NCI-H2081 (cell line): ENCODE measurements at places on chromosomes 3 and 15.

- no peak for DNase-seq
Measured at GRCh38 chr15:40468898-40469331, 1.9 kb upstream of the CHST14 start.

DNA sequence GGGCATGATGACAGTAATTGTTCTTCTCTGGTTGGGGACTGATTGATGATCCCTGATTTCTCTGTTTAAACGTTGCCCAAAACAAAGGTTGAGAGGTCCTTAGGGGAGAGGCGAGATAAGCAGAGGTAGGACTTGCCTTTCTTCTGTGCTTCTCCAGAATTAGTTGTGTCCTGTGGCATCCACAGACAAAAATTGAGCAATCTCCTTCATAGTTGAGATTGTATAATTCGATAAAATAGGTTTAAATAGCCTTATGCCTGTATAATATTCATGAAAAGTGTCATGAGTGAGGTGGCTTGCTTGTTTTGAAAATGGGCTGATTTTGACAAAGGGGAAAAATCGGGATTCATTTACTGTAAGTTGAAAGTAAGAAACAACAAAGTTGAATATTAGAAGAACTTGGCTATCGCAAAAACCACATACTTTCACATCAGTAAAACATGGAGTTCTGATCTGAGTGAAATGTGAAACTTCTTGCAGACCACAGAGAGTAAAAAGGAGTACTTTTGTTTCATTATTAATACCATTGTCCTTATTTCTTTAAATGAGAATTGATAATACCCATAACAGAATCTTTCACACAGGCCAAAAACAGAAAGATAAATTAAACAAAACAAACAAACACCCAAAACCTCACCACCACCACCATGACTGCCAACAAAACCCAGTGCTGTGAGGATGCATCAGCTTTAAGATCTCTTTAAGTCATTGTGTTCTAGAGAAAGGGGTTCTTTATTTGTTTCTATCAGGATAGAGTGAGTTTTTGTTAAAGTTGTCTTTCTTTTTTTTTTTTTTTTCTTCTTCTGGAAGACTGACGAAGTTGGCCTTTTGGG is 155.7 kb downstream of the LPP start:
- no peak for DNase-seq

GRCh38 chr15:76293361-76293760 is 17.9 kb downstream of the ETFA start:
- no peak for DNase-seq

GRCh38 chr3:153001210-153002078 is 160.6 kb upstream of the RAP2B start:
- DNase-seq: no peak

GRCh38 chr15:94403331-94403730 is 172.0 kb downstream of the MCTP2 start:
- DNase-seq: no peak

- DNase-seq: no peak
Measured at GRCh38 chr3:117145677-117146076, 436.1 kb downstream of the TUSC7 start.

GRCh38 chr15:47744496-47744895 is 27.2 kb downstream of the SEMA6D start:
- no peak for DNase-seq

DNA sequence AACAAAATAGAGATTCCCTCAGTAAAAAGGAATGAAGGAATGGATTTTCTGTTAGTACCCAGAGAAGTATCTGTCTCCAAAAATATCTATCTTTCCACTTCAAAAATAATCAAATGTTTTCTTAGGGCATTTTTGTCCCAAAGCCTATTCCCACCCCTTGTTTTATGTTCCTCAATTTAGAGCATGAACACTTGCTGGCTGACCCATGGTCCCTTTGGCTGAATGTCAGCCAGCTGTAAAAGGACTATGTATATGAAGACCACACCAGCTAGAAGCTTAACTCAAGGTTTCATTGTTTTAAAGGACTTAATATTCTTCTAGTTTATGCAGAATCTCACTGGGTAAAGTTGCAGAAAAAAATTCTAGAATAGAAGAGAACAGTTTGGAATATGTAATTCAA is 931.2 kb downstream of the MCTP2 start:
- DNase-seq: no peak

GRCh38 chr3:25125201-25125600 is 302.9 kb upstream of the RARB start:
- DNase-seq: no peak

DNA sequence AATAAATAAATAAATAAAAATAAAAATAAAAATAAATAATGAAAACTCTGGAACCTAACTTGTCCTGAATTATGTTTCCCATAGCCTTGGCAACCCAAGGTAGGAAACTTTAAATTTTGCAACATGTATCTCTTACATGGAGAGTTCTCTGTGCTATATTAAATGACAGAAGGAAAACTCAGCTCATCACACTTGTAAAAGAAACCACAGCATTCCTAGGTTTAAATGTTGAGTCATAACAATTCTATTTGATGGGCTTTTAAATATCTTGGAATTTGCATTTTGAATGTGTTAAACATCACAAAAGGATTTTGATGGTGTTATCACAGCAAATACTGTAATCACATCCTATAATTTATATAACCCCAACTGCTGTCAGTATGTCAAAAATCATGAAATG is 144.2 kb downstream of the LRTM1 start:
- DNase-seq: no peak

DNA sequence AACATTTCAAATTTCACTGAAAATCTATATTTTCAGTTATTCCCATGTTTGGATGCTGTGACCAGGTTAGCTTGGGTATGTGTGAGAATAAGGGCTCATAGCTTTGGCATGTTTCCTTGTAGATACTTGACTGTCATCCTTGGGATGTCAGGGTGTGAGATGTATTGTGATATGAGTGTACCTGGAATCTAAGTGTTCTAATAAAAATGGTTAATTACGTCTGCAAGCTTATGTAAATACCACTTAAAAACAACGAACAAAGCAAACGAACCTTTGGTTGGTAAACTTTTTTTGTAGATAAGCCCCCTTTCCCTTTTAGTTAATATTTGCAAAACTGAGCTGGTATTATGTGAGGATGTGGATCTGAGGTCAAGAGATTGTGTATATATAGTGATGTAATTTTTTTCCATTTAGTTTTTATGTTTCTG is 63.5 kb downstream of the FNDC3B start:
- no peak for DNase-seq

DNA sequence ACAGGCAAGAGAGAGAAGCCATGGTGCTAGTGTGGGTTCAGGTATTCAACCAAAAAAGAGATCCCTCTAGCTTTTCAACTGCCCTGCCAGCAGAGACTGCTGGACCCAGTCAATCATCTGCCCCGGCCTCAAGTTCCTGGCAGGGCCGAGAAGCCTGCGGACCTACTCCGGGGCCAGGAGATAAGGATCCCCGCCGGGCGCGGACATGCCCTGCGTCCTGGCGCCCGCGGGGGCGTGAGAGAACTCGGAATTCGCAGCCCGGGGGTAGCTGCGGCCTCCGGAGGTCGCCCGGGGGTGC is 821 bp upstream of the MAGI1 start:
- DNase-seq: no peak

DNA sequence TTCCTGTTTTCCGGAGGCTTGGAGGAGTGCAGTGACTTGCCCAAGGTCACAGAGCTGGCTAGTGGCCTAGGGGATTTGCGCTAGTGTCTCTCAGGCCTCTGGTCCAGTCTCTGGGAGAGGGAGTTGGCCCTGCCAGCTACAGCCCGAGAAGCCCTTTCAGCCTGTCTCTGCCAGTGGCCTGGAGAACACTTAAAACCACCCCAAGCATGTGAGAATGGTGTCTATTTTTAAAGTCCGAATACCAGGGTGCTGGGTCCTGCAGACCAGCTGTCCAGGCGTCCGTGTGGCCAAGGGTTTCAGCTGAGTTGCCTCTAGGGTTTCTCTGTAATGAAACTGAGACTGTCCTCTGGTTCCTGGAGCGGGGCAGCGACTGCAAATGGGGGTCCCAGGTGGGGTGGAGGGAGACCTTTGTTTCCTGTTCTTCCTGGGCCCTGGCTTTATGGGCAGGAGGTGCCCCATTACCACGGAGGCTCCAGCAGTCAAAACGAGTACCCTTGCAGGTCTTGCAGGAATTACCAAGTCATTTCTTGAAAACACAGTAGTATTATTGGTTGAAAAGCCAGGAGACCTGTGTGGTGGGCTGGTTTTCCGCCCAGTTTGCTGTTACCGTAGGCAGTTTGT is 2.2 kb downstream of the CAND2 start:
- no peak for DNase-seq

DNA sequence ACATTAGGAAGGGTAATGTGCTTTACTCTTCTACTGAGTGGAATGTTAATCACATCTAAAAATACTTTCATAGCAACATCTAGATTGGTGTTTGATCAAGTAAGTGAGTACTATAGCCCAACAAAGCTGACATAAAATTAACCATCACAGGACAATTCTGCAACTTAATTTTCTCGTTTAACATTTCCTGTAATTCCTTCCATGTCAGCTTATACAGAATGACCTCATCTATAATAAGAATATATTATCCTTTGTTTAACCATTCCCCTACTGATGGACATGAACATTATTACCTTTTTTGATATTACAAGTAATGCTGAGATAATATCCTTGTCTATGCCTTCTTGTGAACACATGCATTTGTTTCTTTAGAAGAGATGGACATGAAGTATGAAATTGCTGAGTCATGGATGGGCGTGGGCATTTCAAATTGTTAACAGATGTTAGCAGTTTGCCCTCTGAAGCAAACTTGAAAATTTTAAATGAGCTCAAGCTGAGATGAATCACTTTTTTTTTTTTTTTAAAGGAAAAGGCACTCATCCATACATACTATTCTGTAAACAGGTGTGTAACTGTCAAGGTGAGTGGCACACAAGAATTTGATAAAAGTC is 85.1 kb downstream of the OXNAD1 start:
- no peak for DNase-seq

GRCh38 chr15:43440721-43441281 is 52.2 kb downstream of the TP53BP1 start:
- DNase-seq: peak; percentile 75

DNA sequence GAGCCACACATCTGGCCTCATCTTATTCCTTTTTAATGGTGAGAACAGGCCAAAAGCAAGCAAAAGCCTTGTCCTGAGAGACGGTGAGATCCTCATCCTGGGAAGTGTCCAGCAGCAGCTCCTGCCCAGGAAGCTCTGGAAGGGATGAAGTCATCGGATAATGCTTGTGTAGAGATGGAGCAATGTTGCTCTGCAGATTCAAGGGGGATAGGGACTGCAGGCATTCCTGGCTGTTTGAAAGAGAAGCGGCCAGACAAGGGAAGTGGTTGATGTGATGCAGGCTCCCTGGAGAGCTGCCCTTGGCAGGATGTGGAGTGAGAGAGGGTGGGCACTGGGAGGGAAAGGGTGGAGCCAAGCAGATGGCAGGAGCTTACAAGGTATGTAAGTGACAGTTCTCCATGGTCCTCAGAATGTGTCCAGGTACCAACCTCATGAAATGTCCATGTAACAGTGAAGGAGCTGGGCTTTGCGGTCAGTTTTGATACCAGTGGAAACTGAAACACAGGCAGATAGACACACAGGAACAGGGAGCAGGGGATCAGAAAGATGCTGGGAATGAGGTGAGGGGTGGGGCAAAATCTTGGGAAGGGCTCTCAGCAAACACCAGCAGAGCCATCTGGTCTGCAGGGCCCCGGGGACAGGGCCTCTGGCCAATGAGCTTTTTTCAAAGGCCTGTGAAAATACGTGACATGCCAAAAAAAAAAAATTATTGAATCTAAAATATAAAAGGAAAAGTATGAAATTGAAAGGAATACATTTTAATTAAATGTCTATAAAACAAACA is 32.2 kb upstream of the LACTB start:
- DNase-seq: peak; percentile 27

GRCh38 chr15:47194718-47195117 is 522.6 kb upstream of the SEMA6D start:
- DNase-seq: no peak

- DNase-seq: no peak
Measured at GRCh38 chr3:25586167-25586505, 78.6 kb downstream of the TOP2B start.

DNA sequence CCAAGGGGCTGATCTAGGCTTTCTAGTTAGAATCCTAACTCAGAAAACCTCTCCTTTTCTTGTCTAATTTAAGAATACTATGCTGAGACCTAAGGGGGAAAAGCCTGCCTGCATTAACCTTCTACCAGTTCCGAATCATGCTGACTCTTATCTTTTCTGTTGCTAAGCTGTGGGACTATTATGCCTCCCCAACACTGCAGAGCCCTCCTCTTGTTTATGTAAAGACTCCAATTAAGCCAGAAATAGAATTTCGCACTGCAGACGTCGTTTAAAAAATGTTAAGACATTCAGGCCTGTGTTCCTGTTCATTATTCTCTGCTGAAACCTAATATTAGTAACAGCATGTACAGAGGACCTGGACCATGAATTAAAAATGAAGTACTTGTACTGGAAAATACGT is 310.6 kb upstream of the ATP11B start:
- peak; percentile 48 for DNase-seq

- no peak for DNase-seq
Measured at GRCh38 chr15:52717481-52717880, 38.3 kb upstream of the ATOSA start.

GRCh38 chr3:65004795-65005295 is 317.0 kb upstream of the ADAMTS9 start:
- DNase-seq: no peak

DNA sequence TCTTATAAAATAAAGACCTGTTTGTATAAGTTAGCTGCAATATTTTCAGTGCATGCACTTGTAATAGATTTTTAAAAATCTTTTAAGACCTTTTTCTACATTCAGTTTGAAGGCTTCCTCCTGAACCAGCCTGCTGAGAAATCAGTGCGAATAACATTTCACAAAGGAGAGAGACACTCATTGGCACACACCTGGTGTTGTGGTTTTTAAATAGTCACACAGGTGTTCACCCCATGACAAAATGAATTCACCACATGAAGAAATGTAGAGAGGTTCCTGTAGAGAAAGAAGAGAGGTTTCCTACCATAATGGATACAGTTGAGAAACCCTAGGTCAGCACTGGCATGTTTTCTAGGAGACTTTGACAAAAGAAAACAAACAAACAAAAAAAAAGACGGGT is 237.3 kb downstream of the CNTN6 start:
- no peak for DNase-seq

GRCh38 chr3:55720614-55721013 is 233.5 kb upstream of the WNT5A start:
- DNase-seq: no peak

- DNase-seq: no peak
Measured at GRCh38 chr3:59535791-59536221, 486.0 kb upstream of the CFAP20DC start.

DNA sequence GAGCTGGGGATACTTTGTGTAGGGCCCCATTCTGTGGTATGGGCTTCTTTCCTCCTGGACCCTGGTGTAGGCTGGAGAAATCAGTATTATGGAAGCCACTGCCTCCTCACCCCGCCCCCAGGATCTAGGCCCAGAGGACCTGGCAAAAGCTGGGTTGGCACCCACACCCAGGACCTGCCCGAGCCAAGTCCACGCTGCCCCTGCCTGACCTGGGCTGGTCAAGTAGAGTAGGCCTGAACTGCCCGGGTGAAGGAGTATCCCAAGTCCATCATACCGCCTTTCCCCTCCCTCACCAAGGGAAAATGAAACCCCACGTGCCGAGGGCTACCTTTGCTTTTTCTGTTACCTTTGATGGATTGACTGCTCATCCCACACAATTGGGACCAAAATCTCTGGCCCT is 37.7 kb upstream of the TRAK1 start:
- DNase-seq: no peak
